Activated CD4-positive, alpha-beta T cell treated with anti-CD3 and anti-CD28 coated beads, Interleukin-10, Interleukin-2, amounts not matched to agents 100 ng/mL and 50 ng/mL, durations not matched to agents 16 hours and 8 hours (primary cell): ENCODE measurements at places on chromosomes 2 and 18.

GRCh38 chr2:60091894-60092293 is 461.6 kb downstream of the BCL11A start:
- no peak for DNase-seq

DNA sequence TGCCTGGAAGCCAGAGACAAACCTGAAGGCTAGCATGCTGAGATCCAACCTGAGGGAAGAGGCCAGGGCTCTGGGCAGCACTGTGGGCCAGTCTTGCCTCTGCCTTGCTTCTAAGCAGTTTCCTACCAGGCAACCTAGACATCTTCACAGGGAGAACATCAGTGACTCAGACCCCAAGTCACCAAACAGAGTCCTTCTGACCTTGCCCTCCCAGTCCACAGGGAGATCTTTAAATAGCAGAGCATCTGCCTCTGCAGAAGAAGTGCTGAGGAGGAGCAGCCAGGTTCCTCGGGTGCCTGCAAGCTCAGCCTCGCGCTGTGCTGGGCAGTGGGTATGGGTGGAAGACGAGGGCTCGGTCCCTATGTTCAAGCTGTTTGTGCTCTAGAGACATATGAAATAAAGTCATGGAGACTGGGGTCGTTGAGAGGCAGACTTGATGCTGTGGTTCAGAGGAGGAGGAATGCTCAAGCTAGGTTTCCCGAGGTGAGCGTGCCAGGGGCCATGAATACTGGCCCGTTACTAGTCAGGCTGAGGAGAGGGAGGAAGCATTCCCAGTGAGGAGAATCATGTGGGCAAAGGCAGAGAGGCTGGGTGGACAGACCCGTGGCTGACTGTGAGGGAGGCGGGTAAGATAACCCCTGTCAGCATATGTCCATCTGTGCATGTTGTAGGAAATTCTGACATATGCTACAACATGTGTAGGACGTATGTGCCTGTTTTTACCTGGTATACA is 66.5 kb downstream of the BOLA3 start:
- DNase-seq: no peak

DNA sequence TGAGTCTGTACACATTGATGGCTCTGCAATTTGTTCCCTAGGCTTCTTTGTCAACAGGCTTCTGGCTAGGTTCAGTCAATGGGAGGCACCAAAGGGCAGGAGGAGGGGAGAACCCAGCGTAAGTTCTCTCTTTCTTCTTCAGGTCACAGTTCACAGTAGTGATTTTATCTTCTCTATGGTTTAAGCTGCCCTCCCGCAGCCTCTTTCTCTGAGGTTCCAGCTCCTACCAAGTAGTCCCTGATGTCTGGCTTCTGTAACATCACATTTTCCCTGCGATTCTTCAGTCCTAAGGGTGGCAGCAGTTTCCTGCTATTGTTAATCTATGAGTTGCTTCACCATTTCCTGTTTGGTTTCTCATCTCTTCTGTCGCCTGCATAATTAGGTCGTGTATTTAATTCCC is 107.4 kb downstream of the CPO start:
- DNase-seq: peak; percentile 47

GRCh38 chr2:25470806-25471205 is 129.1 kb upstream of the DNMT3A start:
- DNase-seq: no peak

DNA sequence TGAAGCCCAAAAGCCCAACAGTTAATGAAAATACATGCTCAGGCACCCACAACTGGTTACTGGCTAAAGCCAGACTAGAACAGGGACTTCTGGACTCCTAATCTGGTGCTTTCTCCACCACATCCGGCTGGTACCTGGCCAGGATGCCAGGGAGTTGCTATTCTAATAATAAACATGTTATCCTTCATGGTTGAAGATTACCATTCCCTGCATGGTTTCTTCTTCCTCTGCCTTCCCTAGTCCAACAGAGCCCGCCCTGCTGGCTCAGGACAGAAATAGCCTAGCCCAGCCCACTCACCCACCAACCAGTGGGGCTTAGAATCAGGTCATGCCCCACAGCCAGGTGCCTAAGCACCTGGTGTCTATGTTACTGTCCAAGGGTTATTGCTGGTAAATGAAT is 184.2 kb downstream of the TMEM247 start:
- DNase-seq: no peak

DNA sequence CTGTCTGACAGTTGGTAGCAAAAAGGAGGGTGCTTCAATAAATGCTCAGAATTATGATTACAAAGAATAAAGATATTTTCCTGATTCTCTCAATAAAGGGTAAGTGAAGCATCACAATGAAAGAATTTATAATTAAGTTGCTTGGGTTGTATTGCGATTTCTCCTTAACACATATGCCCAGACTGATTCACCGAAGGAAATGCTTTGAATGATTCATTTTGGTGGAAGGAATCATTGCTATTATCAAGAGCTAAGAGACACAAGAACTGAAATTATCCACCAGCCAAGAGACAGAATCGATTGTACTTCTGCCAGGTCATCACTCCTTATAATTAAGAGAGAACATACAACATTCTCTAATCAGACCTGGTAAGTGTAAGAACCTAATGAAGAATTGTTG is 301.4 kb downstream of the NR4A2 start:
- no peak for DNase-seq

DNA sequence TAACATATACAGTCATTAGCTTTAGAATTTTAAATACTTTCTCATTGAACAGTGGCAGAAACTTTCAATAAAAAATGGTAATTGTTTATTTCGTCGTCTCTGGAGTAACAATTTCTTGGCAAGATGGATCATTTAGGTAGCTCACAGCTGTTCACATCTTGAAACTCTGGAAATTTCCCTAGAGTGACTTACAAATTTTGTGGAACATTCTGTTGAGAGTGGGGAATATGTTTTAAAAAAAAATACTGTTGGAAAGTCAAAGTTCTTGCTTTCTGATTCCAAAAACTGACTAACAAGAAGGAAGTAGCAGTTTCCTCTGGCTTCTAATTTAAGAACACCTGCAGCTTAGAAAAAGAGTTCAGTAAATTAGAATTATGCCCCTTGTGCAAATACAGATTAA is 11.2 kb upstream of the CALCRL start:
- DNase-seq: no peak

GRCh38 chr2:180110469-180110868 is 103.4 kb upstream of the CWC22 start:
- no peak for DNase-seq

DNA sequence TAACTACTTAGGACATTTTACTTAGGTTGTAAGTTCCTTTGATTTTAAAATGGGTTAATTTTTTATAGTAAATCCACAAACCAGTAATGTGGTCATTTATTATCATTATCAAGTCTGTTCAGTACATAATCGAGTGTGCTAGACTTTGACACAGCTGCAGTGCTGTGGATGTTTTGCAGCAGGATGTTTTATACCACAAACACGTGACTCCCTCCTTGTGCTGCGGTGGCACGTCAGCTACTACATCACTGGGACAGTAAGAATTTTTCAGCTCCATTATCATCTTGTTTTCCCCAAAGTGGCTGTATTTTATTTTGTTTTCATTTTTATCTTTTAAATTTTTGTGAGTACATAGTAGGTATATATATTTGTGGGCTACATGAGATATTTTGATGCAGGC is 70.0 kb downstream of the ATP9B start:
- peak; percentile 6 for DNase-seq

DNA sequence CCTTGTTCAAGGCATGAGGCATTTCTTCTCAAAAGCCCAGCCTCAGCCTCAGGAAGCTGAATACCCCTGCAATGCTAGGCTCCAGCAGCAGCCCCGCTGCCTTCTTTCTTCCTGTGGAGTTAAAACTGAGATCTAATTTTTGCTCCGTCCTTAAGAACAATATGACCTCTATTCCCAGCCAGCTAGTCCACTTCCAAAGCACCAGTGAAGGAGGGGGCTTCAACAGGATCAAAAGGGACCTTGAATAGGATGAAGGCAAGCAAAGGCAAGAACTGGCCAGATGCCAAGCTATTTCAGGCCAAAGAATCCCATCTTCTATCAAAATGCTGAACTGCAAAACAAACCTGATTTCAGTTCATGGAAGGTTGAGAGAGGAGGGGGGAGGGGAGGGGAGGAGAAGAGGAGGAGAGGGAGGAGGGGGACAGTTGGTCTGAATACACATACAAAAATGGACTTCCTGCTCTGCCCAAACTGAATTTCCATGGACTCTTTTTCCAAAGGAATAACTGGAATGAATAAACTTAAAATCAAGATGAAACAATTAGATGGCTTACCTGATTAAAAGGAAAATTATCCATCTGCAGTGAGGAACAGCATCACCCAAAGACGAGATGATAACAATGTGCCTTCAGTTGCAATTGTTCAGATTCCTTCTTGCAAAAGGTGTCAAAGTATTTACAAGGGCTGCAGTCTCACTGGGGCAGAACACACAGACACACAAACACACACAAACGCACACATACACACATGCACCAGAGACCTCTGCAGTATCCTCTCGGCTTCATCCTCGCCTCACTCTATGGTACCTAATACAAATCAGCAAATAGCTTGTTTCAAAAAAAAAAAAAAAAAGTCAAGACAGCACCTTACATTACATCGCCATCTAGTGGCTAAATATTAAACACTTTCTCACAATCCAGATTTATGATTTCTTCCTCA is at the start of gene SCN1A:
Gene SCN1A (minus strand): TSS at position 804 of the 939 bp plus-strand sequence. CDS start 54,399 bp downstream, outside the sequence.
- DNase-seq: peak; percentile 44

DNA sequence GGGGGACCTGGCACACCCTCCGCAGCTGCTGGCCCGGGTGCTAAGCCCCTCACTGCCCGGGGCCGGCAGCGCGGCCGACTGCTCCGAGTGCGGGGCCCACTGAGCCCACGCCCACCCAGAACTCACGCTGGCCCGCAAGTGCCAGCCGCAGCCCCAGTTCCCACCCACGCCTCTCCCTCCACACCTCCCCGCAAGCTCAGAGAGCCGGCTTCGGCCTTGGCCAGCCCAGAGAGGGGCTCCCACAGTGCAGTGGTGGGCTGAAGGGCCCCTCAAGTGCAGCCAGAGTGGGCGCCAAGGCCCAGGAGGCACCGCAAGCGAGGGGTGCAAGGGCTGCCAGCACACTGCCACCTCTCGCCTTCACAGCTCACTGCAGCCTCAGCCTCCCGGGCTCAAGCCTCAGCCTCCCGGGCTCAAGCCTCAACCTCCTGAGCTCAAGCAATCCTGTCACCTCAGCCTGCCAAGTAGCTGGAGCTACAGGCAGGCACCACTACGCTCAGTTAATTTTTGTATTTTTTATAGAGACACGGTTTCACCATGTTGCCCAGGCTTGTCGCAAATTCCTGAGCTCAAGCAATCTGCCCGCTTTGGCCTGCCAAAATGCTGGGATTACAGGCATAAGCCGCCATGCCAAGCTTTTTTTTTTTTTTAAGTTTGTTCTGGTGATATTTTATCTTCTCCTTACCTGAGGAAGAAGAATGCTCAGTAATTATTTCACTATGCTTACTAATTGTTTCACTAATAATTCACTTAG is 71.7 kb upstream of the CDCA7 start:
- no peak for DNase-seq

GRCh38 chr18:34880882-34881834 is 160.1 kb upstream of the MAPRE2 start:
- no peak for DNase-seq

GRCh38 chr2:241187101-241187917 is 1.2 kb upstream of the ANO7 start:
- no peak for DNase-seq

GRCh38 chr18:75178376-75178775 is 30.6 kb downstream of the PTGR3 start:
- no peak for DNase-seq

GRCh38 chr18:46481847-46482245 is 175.2 kb downstream of the LOXHD1 start:
- no peak for DNase-seq

DNA sequence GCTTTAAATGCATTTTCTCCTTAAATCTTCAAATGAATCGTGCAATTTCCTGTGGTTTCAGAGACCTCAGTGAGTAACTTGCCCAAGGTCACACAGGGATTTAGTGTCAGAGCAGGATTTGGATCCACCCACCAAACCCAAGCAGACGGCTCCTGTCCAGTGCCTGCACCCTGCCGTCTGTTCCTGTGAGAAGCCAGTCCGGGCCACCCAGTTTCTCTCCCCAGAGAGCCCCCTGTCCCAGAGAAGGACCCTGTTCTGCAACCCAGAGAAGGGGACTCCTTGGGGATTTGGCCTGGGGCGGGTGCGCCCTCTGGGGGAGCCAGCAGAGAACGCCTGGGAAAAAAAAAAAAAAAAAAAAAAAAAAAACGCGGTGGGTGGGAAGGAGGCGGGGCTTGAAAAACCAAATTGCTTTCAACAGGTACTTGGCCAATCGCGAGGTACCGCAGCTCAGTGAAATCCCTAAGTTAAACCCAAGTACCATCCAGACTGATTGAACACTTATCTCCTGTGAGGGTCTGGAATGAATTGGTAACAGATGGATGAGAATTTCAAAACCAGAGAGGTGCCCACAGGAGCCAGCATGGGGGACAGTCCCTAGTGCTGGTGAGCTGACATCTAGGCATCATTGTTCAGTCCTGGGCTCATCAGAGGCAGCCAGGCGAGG is 30.9 kb upstream of the REEP1 start:
- DNase-seq: peak; percentile 32

GRCh38 chr2:12417786-12418185 is 298.9 kb upstream of the TRIB2 start:
- DNase-seq: no peak

GRCh38 chr2:14047491-14047890 is 585.0 kb upstream of the LRATD1 start:
- no peak for DNase-seq

DNA sequence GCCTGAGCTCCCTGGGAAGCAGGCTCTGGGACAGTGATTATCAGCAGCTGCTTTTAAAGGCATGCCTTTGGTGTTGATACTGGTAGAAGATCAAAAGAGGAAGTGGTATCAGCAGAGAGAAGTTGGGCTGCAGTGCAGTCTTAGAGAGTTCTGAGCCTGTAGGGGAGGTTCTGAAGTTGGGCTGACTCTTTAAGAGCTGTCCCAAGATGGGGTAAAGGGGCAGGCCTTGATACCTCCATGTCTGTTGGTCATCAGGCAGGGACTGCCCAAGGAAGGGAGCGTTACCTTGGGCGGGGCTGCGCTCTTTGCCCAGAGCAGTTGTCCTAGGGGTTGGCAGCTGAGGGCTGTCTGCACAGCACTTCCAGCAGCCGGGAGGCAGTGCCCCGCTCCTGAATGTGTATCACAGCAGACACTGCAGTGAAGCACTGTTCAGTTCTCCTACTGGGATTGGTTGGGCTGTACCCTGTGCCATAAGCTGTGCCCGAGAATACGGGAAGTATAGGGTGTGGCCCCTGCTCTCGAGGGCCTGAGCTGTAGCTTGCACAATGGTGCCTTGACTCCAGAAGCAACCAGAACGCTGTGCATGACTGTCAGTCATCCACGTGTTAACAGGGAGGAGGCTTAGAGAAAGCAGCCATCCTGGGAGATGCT is 177.0 kb downstream of the CTIF start:
- DNase-seq: no peak

DNA sequence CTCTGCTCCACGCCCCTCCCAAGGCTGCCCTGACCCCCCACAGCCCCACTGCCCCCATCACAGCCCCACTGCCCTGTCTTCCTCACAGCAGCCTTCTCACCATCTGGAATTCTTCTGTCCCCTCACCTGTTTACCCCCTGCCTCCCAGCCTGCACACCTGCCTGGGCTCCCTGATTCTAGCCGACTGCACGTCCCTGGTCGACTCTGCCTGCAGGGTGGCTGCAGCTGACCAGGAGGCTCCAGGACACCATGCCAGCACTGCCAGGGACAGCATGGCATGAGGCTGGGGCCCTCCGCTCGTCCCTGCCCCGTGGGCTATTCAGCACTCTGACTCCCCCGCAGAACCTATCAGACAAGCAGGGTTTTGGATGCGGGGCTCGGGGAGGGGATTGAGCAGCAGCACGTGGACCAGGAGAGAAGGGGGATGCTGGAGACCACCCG is 254.1 kb downstream of the HDAC4 start:
- no peak for DNase-seq
